Left ventricle myocardium inferior (tissue), 1 donor: ENCODE measurements at places on chromosomes 2 and 18.

DNA sequence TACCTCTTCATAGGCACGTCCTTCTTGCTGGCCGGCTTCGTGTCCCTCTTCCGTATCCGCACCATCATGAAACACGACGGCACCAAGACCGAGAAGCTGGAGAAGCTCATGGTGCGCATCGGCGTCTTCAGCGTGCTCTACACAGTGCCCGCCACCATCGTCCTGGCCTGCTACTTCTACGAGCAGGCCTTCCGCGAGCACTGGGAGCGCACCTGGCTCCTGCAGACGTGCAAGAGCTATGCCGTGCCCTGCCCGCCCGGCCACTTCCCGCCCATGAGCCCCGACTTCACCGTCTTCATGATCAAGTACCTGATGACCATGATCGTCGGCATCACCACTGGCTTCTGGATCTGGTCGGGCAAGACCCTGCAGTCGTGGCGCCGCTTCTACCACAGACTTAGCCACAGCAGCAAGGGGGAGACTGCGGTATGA lies 2.3 kb downstream of the FZD7 start:
- DNase-seq = no peak

GRCh38 chr2:30398084-30398873 lies 48.8 kb upstream of the LCLAT1 start:
- DNase-seq = no peak

GRCh38 chr2:58734365-58734764 lies 493.2 kb upstream of the FANCL start:
- no peak for DNase-seq

GRCh38 chr2:161430386-161430785 lies 14.3 kb downstream of the TBR1 start:
- no peak for DNase-seq

DNA sequence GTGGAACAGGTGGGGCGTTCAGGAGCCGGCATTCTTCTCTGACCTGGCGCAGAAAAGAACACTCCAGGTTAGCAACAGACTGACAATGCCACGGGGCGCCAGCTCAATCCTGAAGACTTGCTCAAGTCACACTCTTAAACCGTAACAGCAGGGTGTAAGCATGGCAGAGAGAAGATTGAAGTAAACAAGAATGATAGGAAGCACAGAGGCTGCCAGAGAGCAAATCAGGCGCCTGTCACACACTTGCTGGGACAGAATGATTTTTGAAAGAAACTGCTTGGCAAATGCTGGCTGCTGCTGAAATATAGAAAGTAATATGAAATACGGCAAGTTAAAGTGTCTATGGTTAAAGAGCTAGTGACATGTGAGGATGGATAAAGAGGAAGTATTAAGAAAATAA lies 80.5 kb downstream of the MEP1B start:
- no peak for DNase-seq

DNA sequence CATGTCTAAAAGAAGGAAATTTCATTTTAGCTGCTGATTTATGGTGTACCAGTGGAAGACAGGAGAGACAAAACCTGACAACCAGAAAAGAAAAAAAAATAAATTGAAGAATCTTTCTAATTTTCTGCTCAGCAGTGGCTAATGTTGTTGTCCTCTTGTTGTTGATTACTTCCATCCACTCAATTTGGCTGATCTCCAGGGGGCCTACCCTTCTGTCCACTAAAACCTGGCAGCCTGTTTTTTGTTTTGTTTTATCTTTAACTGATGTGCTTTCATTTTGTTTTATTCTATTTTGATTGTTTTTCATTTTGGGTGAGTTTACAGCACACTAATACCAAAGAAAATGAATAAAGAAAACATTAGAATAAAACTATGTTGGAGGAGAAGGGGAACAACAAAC lies 27.4 kb downstream of the TFPI start:
- no peak for DNase-seq

DNA sequence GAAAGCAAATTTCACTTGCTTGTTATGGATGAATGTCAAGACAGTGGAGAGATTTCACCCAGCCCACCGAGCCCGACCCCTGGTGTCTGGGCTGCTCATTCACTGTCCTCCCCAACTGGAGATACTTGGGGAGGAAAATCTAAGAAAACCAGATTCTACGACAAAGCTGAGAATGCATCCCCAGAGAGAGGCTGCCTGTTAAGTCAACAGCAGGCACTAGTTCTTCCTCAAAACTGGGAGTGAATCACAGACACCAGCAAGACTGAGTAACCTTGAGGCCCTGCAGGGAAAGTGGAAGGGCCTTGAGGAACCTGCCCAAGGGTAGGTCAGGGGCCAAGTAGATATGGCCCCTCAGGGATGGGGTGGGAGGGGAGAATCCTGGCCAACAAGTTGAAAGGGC lies 34.2 kb upstream of the MLPH start:
- no peak for DNase-seq

- DNase-seq = no peak
Measured at GRCh38 chr2:224594840-224595239, 9.7 kb upstream of the CUL3 start.

- no peak for DNase-seq
Measured at GRCh38 chr2:54429811-54430551, 26.1 kb upstream of the SPTBN1 start.

DNA sequence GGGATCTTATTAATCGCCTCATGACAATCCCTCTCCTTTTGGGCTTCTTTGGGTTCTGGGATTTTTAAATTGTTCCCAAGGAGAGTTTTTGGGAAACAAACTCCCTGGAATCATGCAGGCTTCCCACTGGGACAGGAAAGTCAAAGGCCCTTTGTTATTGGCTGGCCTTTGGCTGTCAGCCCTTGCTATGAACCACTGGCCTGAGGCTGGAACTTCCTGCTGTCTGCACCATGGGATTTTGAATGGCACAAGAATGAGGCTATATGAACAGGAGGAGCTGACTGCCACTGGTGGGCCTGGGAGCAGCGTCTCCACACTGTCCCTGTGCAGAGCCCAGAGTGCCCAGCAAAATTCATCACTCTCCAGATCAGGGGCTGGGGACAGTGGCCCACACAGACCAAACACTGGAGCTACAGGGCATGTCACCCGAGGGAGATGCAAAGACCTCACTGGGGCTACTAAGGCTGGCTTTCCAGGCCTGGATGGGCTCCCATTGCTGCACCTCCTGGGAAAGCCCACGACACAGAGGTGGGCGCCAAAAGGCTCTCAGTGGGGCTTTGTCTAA lies 35.7 kb downstream of the STEAP3 start:
- no peak for DNase-seq

DNA sequence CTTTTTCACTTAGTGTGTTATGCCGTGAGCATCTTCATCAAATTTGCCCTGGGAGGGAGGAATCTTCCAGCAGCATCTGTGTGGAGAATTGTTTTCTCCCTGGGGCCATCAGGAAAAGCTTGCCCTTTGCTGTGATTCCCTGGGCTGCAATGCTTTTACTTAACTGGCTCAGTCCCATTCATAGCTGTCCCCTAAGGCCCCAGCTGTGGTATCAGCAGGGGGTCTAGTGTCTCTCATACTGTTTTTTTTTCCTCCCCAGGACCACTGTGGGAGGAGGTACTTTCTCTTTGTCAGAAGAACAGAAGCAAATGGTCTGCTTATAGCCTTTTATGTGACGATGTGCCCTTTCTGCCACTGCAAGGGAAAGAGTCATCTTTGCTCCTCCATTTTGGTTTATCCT lies 176.8 kb upstream of the CELF4 start:
- DNase-seq = no peak

DNA sequence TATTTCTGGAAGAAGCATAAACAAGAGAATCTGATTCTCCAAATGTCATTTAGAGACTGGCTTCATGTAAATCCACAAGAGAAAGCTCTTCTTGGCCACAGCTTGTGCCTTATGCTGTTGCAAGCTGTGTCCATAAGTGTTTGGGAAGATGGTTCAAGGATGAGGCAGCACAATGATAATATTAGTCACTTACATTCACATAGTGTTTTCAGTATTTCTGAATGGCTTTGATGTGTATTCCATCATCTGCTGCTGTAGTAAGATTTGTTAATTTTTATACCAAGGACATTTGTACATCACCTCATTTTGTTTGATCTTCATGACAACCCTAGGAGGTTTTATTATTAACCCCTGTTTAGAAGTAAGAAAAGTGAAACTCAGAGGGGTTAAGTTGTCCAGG lies 29.9 kb downstream of the CREG2 start:
- no peak for DNase-seq

DNA sequence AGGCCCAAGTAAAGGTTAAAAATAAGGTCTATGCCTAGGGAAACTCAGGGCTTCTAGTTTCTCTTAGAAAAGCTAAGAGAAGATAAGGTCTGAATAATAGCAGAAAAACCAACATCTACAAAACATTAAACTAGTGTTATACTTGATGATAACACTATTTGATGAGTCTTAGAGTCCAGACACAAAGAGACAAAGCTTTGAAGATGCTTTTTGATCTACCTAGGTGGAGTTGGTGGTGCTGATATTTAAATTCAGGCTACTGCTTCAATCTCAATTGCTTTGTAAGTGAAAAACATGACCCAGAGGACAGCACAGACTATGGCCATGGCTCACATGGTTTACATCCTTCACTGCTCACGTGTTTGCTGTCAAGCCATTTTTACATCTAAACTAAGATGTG lies 11.7 kb upstream of the MFF start:
- DNase-seq = no peak

DNA sequence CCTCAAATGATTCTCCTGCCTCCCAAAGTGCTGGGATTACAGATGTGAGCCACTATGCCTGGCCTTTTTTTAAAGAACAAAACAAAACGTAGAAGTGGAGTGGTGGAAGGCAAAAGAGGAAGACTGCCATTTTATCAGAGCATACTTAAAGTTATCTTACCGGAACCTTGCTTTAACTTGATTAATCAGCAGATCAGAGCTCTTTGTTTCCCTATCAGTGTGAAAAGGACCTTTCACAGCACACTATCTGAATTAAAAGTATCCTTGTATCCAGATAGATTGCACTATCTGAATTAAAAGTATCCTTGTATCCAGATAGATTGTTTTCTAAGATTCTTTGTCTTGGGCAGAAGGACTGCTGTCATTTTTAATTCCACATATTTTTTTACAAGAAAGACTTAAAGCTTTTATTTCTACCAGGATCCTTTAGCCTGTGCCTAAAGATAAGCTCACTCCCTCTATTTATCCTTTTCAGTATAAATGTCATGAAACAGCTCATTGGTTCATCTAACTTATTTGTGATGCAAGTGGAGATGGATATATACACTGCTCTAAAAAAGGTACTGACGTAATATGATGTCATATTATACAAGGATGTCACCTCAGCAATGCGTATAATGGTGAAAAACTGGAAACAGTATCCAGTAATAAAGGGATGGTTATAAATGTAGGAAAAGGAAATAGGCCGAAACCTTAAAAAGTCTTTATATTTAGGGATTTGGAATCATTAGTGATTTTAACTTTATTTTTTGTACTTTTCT lies 17.8 kb downstream of the GMCL1 start:
- no peak for DNase-seq

DNA sequence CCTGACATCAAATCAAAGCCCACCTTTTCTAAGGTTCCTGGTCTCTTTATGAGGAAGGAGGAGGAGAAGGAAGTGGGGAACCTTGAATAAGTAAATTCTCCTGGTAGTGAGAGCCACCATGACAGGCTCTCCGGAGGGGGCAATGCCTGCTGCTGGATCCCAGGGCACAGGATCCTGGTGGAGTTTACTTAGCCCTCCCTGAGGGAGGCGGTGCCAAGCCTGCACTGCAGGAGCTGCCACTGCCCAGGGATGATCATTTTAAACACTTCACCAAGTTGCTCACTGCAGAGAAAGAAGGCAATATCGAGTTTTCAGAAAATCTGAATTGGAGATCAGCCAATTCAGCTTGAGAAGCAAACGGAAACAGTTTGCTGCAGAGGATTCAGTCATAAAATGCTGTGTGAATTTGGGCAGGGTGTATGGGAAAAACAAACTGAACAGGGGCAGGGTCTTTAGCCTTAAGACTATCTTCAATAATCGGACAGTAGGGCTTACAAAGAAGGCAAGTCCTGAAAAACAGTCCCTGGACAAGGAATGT lies 200.7 kb downstream of the RAD51AP2 start:
- no peak for DNase-seq

DNA sequence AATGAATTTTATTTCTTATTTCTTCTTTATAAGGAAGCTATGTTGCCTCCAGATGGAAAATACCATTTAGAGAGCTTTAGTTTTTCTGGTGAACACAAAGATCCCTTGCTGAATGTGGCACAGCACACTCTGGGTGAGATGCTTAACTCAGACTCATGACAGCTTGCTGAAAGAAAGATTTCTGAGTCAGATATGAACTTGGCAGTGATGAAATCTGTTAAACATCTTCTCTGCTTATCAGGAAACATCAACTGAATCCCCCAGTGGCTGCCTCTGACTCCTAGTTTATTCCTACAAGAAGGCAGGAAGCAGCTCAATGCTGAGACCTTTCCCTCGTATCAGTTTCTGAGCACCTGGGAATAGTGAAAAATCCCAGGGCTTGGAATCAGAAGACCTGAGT lies 162.8 kb downstream of the OSR1 start:
- no peak for DNase-seq

GRCh38 chr18:23822590-23823385 lies 133.5 kb downstream of the LAMA3 start:
- no peak for DNase-seq

DNA sequence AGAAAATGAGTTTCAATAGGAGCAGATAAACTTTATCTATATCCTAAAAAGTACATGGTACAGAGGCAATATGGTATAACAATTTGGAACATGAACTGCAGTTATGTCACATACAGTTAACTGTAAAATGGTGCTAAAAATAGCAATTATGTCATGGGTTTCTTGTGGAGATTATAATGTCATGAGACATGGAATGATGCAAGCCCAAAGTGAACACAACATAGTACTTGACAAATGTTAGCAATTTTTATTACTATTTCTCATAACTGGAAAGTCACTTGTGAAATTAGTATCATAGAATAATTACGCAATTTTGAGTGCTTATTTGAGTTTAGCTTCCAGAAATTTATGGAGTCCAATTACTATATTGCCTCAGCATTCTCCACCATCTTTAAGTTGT lies 1263.4 kb downstream of the DSC3 start:
- no peak for DNase-seq

DNA sequence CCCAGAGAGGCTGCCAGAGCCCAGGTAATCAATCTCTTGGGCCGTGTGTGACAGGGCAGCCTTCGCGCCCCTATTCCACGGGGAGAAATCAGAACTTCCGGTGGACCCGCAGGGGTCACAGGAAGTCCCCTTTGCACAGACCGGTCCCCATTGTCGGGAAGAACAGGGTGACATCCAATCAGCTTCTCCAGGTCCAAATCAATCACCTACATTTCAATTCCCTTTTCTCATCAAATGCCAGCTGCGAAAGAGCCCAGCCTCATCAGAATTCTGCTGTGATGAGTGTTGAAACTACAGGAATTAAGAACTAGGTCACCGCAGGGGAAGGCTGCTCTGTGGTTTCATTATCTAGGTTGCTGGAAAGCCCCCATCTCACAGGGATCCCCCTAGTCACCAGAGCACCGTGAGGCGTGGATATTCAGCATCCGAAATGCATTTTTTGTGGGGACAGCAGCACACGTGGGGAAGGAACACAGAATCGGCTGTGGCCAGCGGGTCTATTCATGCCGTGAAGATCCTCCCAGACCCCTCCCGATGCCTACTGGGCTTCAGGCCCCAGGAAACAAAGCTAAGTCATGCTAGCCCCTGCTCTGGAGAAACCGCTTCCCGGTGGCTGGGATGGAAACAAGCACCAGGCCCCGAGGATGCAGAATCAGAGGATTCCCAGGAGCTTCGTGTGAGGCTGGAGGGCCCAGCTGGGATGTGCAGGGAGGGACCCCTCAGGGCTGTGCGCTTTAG lies 193.7 kb upstream of the ID2 start:
- no peak for DNase-seq

- no peak for DNase-seq
Measured at GRCh38 chr2:39164089-39164488, 43.2 kb upstream of the SOS1 start.

GRCh38 chr2:98241592-98241991 lies 104.7 kb upstream of the CNGA3 start:
- no peak for DNase-seq
